ENCODE measurements at places on chromosomes 13 and 19.

- DNase-seq = no peak
Observed at GRCh38 chr13:21079221-21079620, 17.8 kb upstream of the LATS2 start.

DNA sequence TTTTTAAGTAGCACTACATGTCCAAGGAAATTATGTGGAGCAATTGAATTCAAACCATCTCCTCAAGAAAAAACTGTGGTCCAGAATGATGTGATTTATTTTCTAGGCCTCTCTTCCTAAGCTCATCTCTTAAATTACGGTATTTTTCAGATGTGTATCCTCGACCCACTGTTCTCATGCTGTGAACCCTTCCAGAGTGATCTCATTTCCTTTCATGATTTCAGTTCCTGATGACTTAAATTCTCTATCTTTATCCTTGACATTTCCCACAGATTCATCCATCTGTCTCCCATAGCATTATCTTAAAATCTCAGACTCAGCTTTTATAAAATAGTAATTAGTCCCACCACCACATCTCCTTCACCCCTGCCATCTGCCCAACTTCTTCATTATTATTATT is 117.6 kb upstream of the SPRY2 start:
- no peak for DNase-seq

DNA sequence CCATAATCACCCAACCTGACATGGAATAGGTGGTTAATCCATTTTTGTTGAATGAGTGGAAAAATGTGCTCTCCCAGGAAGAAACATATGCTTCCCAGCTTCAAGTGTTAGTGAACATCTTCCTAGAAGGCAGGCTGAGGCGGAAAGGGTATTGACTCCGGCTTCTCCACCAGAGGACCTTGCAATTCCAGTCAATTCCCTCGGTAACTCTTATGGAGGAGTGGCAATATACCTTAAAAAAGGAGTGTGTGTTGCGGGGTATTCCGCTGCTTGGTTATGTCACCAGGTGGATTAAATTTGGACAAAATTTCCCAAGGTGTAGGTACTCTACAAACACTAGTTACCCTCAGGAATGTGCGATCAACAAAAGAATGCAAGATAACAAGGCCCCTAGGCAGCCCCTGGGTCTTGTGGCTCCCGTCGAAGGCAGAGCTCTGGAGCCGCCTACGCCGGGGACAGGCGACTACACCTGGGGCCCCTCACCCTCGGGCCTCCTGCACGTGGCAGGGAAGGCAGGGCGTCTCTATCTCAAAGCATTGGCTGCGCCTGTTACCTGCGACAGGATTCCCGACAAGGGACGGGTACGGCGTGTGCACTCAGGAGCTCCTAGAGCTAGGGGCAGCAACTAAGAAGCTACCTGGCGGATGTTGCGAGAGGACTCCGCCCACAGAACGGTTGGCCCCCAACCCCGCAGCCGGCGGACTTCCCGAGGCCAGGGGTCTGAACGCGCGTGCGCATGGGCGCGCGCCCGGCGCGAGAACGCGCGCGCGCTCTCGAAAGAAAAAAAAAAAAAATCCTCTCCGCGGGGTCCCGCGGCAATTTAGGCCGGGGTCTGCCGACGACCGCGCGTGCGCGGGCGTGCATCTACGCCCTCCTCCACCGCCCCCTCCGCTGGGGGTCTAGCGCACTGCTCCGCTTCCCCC is at the start of gene WDR87:
Gene WDR87, minus strand, starts transcription at position 649 of the 923 bp plus-strand sequence. CDS start 8,355 bp downstream, outside the sequence.
- peak; percentile 57 for DNase-seq

GRCh38 chr13:26589754-26590153 is 32.3 kb downstream of the WASF3 start:
- DNase-seq = no peak

GRCh38 chr13:44277459-44277858 is 96.2 kb upstream of the SERP2 start:
- DNase-seq = no peak

GRCh38 chr13:24038841-24039330 is 121.6 kb upstream of the SPATA13 start:
- no peak for DNase-seq

GRCh38 chr13:34004676-34005075 is 186.7 kb downstream of the RFC3 start:
- DNase-seq = no peak

DNA sequence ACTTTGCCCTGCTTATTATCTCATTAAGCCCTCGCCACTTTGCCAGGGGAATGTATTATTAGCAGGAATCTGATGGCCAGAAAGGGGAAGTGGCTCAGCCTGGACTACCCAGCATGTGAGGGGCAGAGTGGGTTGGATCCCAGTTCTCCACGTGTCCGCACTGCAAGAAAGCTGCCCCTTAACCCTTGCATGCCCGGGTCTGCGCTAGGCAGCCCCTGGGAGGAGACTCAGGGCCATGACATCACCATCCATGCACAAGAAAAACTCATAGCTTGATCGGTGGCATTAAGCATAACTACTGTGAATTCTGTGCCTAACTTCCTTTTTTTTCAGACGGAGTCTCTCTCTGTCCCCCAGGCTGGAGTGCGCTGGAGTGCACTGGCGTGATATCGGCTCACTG is 8.9 kb downstream of the CACNG8 start:
- DNase-seq = no peak

DNA sequence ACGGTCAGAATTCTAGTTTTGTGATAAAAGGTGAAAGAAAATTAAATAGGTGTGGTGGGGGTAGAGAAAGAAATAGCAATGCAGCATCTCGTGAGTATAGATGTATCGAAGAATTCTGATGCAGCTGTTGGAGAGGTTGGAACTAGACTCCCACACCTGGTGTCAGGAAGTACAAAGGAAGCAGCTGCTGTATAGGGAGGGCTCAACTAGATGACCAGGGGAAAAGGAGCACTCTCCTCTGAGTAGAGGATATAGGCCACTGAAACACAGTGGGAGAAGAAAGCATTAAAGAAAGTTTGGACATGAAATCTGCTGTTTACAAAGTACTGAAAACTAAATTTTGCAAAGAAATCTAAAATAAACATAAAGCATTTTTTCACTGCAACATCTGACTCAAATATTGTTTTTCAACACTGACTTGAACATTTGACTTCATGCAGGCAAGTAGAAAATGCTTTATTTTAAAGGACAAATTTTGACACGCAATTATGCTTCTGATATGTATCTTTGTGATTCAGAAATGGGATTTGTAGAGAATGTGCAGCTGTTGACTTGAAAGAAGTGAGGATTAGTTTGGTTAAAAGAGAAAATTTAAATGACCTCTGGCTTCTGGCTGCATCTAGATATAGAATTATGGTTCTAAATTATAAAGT is 82.2 kb downstream of the MIPEP start:
- DNase-seq = no peak

DNA sequence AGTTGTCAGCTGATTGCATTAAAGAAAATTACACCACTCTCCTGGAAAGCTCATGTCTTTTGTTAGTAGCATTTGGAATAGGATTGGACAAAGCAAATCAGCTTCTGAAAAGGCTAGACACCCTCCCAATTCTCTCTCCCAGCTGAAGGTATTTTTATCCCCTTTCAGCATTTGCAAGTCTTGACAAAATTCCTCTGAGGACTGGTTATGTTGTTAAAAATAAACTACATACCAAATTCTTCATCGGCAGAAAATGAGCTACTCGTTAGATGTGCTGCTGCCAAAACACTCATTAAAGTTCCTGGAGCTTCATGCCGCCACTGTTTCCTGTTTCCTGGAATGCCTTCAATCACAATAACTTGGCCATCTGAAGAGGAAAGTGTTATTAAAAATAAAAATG is 37.1 kb downstream of the UTP14C start:
- no peak for DNase-seq

GRCh38 chr19:53055117-53055516 is 10.6 kb downstream of the ERVV-2 start:
- no peak for DNase-seq

DNA sequence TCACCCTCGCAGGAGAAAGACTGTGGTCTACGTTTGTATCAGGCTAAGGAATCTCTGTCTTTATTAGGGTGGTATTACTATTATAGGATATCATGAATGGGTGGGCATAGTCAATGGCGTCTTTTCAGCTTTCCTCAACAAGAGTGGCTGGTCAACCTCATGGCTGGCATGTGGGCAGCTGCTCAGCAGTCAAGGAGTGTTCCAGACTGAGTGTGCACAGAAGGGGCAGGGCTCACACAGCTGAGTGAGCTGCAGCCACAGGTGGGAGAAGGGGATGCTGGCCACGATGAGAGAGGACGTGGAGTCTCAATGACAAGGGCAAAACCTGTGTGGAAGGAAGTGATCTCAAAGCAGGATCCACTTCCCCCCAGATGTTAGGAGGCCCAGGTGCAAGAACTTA is 54.7 kb downstream of the SLC7A1 start:
- no peak for DNase-seq

DNA sequence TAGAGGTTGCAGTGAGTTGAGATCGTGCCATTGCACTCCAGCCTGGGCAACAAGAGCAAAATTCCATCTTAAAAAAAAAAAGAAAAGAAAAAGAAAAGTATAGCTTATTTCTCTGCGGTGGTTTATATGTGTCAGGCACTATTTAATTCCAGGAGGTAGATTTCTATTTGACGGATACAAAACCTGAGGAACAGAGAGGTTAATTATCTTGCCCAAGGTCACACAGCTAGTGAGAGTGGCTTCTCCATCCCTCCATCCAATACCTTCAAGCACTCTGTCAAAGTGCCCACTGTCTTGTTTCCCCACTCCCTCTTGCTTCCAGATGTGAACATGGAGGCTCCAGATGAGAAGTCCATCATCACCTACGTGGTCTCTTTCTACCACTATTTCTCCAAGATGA is 34.8 kb downstream of the SPTBN4 start:
- no peak for DNase-seq

DNA sequence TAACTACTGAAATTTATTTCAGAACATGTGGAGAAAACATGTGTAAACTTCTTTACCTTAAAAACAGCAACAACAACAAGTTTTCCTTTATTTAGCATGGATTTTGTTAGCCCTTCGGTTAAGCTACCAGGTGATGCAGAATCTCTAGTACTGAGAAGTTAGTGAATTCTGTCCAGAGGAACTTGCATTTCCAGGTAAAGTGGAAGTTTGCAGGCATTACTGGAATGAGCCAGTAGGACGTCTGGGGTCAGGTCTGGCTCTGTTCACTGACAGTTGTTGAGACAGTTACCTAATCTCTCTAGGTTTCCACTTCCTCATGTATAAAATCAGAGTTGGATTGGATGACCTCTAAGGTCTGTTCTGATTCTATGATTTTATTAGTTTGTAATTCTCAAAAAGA is 244.3 kb downstream of the OLFM4 start:
- no peak for DNase-seq

DNA sequence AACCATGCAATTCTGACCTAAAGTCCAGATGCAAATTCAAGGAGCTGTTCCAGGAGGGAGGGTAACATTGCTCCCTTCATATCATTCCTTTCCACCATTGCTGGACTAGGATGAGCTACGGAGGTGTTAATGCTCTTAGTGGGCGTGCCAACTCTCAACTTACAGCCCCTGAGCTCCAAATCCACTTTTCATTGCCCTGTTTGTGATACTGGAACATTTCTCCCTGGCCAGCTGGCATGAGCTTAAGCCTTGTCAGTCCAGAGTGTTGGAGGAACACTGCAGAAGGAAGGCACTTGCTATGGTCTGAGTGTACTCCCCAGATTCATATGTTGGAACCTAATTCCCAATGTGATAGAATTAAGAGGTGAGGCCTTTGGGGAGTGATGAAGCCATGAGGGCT is 70.4 kb upstream of the FARP1 start:
- no peak for DNase-seq

DNA sequence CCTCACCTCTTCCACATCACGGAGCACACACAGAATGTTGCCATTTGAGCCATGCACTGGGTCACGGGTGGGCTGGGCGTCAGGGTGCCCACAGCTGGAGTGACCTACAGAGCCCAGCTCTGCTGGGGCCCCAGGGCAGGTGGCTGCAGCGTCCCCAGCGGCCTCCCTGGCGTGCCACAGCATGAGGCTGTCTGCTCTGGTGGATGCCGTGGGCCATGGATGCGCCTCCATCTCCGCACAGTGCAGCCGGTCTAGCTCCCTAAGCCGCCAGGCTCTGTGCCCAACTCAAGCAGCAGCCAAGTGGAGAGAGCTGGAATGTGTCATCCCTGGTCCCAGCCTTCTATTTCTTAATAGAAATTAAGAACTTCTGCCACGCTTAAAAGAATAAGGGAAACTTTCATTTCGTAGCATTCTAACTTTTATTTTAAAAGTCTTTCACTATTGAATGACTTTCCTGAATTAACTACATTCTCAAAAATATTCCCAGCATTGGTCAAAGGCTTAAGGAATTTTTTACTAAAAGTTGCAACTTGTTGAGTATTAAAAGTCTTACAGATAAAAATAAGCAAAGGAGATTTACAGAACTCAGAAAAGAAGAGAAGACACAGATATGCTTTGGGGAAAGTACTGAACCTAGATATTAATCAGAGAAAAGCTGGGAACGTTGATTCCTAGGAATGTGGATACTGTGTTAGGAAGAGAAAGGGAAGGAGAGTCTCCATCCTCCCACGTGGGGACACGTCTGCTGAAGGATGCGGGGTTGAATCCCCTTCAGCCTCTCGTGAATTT is 59.3 kb downstream of the ATP11A start:
- no peak for DNase-seq

DNA sequence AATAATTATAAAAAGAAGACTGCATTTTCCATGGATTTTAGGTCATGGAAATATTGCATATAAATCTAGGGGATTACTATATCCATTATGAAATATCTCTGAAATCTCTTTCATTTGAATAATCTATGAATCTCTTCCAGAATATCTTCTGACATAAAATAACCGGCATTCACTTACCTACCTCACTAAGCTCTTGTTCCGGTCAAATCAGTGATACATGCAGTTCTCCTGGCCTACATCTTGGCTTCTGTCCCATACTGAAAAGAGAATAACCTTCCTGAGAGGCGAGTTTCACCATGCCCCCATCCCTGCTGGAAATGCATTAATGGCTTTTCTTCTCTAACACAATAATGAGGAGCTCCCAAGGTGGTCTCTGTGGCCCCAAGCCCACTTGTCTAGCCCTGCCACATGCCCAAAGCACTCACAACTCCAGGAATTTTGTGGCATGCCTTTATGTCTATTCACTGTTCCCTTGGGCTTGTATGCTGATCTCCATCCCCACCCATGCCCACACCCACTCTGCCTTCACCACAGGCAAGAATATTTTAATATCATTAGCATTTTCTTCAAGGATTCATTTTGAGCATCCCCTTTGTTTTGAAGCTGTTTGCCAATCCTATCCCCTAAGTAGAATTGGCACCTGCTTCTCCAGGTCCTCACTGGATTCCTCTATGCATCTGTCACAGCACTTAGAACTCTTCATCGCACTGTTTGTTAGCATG is 401.6 kb downstream of the COG6 start:
- DNase-seq = no peak

GRCh38 chr13:42834946-42835345 is 53.6 kb downstream of the FAM216B start:
- DNase-seq = no peak

GRCh38 chr19:27773318-27774094 is 1439.4 kb downstream of the UQCRFS1 start:
- DNase-seq = no peak

- no peak for DNase-seq
Observed at GRCh38 chr19:3083964-3084363, 10.2 kb upstream of the GNA11 start.

- no peak for DNase-seq
Observed at GRCh38 chr13:99388334-99388923, 81.2 kb upstream of the GPR183 start.
